NCI-H526 treated with DMSO at 0.1 percent for 48 hours (cell line): ENCODE measurements at places on chromosomes 3 and 15.

DNA sequence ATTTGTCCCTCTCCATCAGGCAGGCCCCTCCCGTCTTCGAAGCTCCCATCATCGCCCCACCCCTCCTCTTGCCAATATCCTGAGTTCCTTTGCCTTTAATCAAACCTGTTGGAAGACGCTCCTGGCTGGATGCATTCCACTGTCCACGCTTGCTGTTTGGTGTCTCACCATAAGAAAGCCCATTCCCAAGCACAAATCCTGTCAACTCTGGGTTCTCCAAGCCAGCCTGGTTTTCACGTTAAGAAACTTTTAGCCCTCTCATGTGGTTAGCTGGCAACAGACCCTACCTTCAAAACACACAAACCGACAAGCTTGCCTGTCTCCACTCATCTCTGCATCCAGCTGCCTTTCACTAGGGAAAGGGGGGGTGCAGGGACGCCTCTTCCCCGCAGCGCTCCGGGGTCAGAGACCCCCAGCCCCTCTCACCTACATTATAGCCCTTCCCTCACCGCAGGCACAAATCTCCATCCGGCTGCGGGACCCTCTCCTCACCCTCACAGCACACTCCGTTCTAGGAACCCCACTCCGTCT, 1.1 kb downstream of the GORASP1 start:
- no peak for DNase-seq

DNA sequence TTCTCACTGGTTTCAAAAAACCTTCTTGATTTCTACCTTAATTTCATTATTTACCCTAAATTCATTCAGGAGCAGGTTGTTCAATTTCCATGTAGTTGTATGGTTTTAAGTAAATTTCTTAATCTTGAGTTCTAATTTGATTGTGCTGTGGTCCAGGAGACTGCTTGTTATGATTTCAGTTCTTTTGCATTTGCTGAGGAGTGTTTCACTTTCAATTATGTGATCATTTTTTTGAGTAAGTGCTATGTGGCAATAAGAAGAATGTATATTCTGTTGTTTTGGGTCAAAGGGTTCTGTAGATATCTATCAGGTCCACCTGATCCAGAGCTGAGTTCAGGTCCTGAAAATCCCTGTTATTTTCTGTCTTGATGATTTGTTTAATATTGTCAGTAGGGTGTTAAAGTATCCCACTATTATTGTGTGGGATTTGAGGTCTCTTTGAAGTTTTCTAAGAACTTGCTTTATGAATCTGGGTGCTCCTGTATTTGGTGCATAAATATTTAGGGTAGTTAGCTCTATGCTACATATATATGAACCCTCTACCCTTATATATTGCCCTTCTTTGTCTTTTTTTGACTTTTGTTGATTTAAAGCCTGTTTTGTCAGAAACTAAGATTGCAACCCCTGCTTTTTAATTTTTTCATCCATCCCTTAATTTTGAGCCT, 158.4 kb upstream of the TPRG1 start:
- no peak for DNase-seq

DNA sequence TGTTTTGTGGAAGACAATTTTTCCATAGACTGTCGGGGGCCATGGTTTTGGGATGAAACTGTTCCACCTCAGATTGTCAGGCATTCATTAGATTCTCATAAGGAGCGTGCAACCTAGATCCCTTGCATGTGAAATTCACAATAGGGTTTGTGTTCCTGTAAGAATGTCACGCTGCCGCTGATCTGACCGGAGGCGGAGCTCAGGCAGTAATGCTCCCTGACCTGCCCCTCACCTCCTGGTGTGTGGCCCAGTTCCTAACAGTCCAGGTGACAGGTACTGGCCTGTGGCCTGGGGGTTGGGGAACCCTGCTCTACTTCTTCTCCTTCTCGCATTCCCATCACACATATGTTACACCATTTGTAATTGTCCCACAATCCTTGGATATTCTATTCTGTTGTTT, 11.0 kb downstream of the CHRNA7 start:
- no peak for DNase-seq

GRCh38 chr3:72830452-72831223, 17.6 kb downstream of the SHQ1 start:
- no peak for DNase-seq

GRCh38 chr3:149959443-149959842, 11.3 kb downstream of the PFN2 start:
- DNase-seq: no peak

- DNase-seq: no peak
Measured at GRCh38 chr3:195692354-195692685, 28.5 kb upstream of the MUC20 start.

DNA sequence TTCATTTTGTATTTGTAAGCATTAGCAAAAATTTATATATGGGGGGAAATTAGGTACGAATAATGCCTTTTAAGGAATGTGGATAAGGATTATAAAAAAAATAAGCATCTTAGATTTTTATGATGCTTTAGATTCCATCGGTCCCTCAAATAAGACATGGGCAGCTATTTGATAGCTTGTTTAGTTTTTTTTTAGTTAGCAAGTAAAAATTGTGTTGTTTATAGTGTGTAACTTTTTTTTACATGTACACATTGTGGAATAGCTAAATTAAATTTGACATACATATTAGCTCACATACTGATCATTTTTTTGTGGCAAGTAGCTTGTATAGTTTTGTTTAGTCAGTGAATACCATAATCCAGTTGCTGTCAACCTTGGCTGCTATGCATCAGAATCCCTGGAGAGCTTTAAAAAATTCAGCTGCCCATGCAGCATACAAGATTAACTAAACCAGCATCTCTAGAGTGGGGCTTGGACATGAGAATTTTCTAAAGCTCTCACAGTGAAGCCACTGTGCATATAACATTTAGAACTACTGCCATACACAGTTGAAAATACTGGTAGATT, 53.9 kb downstream of the TMOD3 start:
- no peak for DNase-seq

- DNase-seq: no peak
Measured at GRCh38 chr3:122938783-122939425, 88.7 kb downstream of the SEMA5B start.

DNA sequence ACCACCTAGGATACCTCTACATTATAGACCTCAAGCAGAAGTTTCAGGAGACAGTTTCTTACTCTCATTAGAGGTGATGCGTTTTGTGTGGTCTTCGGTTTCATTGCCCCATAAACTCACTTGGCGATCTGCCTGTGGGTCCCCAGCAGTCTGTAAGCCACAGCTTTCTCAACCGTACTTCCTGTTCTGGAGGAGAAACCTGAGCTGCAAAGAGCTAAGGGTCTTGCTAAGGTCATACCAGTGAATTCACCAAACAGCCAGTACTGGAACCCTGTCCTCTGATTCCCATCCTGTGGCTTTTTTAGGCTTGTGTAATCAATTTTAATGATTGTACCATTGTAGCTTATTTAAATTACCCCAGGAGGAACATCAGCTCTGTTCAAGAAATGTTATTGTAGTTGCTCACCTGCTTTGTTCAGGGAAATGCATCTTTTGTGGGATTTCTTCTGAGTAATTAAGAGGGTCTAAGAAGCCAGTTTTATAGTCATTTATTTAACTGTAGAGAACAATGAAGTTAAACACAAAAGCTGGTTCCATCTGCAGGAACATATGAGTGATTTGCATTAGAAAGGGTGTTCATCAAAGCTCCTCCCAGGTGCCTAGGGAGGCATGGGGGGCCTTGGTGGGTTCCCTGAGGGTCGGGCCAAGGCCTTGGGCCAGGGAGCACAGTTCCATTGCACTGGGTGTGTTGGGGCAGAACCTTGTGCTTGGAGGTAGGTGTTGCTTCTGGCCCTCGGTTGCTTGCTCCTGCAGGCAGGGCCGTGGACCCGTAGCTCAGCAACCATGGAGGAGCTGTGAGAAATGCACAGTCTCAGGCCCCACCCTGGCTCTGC, 69.6 kb downstream of the APBA2 start:
- DNase-seq: no peak

DNA sequence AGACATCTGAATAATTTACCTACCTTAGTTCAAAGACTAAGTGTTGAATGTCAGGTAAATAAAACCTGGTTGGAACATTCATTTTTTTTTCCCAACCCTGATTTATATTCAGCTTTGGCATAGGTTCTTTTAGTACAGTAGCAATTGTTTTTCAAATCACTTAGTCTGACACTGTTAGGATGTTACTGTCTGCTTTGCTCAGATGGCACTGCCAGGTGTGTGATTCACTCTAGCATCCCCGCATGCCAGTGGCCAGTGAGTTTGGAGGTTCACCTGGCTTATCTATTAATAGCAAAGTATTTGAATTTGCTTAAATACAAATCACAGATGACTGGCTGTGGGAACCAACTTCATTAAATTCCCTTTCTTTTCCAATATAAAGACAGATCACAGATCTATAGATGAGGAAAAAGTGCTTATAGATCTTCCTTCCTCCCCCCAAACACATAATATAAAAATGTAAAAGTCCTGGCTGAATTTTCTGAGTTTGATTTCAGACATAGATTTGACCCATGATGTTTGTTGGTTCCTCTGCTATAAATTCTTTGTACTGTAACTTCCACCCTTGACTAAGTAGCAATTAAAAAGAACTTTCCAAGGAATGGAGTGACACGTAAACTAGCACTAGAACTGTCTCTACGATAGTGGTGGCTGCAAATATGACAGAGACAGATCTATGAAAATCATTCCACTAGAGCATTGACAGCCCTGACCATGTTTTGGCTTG, 3.9 kb downstream of the THBS1 start:
- DNase-seq: no peak

DNA sequence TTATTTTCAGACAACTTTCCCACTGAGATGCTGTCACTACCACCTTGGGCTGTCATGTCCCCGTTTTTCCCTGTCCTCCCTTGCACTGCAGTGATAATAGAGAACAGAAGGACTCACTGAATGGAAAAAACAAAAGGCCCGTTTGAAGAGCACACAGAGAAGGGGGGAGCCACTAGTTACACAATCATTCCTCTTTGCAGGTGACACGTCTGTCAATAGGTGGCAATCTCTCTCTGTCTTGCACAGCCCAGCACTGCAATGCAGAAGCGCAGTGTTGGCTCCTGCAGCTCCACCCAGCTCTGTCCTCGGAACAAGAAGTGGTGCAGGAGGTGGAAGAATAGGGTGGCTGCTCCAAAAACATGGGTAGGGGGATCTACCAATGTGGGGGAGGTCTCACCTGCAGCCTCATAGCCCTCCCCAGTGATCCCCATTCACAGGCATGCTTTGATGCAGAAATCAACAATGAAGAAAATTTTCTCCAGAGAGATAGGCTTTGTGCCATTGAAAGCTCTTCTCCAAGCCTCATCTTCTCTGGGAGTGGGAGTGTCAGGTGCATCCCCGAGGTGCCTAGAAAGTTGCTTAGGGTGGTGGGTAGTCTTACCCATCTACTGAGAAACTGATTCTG, 31.8 kb downstream of the FSTL1 start:
- DNase-seq: peak; percentile 75

GRCh38 chr15:31102374-31103342, 1.1 kb upstream of the TRPM1 start:
- no peak for DNase-seq

- no peak for DNase-seq
Measured at GRCh38 chr3:129001101-129001805, at the start of gene EFCC1. TSS of gene EFCC1 (plus strand) at chr3:129001304. CDS start at chr3:129001629, 325 bp downstream.

- no peak for DNase-seq
Measured at GRCh38 chr15:61036136-61036535, 193.0 kb downstream of the RORA start.

GRCh38 chr15:55775316-55775715, 32.4 kb upstream of the PRTG start:
- DNase-seq: no peak

DNA sequence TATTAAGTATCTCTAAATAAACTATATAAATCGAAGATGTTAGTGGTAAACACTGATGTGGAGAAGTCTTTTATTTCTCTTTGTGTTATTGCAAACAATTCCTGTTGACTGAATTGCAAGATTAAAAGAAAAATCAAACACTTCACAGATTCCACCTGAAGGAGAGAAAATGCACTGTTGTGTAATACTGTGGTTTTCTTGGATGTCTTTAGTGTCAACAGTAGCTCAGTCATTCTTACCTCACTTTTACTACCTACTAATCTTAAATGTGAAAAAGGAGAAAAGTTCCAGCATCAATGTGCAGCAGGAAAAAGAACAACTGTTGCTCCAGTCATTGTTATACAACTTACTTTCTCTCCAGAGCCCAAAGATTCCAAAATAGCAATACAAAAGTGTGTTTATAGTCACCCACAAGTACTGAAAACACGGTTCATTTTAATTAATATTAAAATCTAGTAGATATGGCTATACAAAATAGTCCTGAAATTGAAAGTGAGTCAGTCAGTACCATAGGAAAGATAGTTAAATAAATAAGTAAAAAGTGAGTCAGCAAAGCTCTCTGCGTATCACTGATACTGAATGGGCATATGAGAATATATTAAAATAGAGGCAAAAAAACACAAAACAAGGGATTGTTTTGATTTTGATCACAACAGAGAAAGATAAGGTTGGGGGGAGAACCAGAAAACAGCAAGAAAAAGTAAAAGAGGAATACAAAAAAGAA, 90.5 kb upstream of the CSPG5 start:
- no peak for DNase-seq

- no peak for DNase-seq
Measured at GRCh38 chr3:47348411-47349154, 32.2 kb upstream of the PTPN23 start.

GRCh38 chr3:45170096-45170495, 23.9 kb upstream of the CDCP1 start:
- no peak for DNase-seq

DNA sequence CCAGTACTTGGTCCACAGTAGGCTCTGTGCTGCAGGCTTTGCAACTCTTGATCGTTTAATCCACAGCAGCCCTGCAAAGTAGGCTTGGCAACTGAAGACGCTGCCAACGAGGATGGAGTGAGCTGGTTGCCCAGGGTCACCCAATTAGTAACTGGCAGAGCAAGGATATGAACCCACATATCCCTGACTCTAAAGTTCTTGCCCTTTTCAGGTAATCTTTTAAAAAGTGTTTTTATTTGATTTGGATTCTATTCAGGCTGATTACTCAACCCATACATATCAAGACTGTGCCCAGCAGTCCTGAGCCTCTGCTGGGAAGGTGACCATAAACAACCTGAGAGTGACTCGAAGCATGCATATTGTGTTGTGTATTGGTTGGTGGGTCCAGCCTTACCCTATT, 50.3 kb downstream of the PSMD6 start:
- DNase-seq: no peak

DNA sequence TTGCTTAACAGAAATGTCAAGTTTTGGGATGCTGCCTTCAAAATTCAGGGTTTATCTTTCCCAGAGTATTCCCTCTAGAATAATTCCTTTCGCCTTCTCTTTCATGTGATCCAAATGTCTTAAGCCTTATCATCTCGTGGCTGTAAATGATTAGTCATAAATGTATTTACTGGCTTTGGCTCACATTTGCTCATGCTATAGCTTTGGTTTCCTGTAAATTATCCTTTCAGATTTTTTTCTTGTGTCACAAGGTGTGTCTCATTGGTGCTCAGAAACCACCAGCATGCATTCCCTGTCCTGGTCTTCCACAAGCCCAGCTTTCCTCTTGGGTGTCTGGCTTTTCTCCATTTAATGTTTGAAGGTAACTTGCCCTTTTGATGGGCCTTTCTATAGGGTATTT, 692.7 kb upstream of the ALCAM start:
- DNase-seq: no peak
